T-helper 1 cell (primary cell): ENCODE measurements at places on chromosomes 5 and 9.

- no peak for DNase-seq
Observed at GRCh38 chr5:55994495-55994997, at the start of gene IL6ST. Gene IL6ST (minus strand): TSS chr5:55994963. CDS start chr5:55976278, 18,685 bp downstream.

DNA sequence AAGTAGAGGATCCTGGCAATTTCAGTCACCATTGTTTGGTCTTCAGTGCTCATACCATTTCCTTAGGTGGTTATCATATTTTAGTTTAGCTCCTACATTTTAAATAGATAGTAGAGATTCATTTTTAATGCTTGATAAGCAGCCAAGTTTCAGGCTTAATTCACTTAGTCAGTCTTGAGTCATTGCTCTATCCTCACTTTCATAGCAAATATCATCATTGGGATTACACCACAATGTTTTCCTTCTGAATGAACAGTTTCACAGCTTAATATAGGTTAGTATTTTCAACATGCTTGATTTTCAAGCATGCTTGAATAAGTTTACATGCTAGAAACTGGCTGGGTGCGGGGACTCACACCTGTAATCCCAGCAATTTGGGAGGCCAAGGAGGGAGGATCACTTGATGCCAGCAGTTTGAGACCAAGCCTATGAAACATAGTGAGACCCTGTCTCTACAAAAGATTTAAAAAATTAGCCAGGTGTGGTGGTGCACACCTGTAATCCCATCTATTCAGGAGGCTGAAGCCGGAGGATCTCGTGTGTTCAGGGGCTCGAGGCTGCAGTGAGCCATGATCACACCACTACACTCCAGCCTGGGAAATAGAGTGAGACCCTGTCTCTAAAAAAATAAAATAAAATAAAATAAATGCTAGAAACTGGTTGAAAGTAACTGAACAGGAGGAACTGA, 339.9 kb downstream of the ADGRV1 start:
- DNase-seq = no peak

- no peak for DNase-seq
Observed at GRCh38 chr9:135123773-135124134, 36.3 kb downstream of the OLFM1 start.

- no peak for DNase-seq
Observed at GRCh38 chr9:81832571-81833285, 95.5 kb upstream of the SPATA31D4 start.

- DNase-seq = no peak
Observed at GRCh38 chr5:60584304-60584703, 115.7 kb downstream of the DEPDC1B start.

DNA sequence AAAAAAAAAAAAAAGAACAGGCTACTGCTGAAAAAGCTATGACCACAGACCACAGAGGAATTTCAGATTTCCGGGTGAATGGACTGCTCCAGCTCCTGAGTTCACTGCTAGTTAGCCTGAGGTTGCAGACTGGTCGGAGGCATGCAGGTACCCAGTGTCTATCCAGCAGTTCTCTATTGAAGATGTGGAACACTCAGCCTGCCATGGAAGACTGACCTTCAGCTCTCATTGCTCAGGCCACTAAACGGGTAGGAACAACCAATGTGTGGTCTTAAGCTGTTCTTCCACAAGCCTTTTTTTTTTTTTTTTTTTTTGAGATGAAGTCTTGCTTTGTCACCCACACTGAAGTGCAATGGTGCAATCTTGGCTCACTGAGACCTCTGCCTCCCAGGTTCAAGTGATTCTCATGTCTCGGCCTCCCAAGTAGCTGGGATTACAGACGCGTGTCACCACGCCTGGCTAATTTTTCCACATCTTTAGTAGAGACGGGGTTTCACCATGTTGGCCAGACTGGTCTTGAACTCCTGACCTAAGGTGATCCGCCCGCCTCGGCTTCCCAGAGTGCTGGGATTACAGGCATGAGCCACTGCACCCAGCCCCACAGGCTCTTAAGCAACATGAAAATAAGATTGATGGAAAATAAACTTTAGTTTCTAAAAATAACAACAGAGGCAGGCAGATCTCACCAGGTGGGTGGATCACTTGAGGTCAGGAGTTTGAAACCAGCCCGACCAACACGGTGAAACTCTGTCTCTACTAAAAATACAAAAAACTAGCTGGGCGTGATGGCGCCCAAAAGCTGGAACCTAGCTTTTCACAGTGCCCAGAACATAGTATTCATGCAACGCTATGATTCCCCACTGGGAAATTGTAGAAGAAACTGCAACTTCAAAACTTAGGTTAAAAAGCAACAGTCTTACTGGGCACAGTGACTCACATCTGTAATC, 20.0 kb upstream of the NPM1 start:
- no peak for DNase-seq

DNA sequence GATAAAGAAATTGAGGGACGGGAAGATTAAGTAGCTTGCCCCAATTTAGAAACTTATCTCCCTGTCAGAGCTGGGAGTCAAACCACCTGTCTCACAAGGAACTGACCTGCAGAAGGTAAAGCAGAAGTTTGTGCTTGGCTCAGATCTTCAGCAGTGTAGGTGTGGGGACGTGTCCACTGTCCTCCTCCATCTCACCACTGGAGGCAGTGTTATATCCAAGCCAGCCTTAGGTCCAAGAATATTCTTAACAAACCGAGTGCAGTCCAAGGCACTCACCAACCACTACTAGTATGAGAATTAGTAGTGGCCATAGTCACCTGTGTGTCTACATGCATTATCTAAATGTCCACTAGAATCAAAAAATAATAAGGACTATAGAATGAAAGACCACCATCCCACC, 86.3 kb upstream of the IRX1 start:
- no peak for DNase-seq

DNA sequence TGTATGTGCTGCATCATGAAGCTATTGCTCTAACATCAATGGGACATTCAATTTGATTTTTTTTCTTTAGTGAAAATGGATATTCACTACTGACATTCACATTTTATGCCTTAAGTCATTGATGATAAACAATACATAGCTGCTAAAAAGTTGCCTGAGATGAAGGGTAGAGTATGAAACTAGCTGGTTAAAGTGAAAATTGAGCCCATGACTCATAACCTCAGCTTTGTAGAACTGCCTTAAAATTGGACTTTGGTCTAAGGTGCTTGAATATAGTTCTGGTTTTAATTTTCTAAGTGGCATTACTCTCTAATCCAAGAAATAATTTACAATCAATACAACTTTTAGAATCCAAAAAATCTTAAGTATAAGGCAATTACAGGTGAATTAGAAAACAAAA, 740.4 kb upstream of the RIOK2 start:
- DNase-seq = no peak

DNA sequence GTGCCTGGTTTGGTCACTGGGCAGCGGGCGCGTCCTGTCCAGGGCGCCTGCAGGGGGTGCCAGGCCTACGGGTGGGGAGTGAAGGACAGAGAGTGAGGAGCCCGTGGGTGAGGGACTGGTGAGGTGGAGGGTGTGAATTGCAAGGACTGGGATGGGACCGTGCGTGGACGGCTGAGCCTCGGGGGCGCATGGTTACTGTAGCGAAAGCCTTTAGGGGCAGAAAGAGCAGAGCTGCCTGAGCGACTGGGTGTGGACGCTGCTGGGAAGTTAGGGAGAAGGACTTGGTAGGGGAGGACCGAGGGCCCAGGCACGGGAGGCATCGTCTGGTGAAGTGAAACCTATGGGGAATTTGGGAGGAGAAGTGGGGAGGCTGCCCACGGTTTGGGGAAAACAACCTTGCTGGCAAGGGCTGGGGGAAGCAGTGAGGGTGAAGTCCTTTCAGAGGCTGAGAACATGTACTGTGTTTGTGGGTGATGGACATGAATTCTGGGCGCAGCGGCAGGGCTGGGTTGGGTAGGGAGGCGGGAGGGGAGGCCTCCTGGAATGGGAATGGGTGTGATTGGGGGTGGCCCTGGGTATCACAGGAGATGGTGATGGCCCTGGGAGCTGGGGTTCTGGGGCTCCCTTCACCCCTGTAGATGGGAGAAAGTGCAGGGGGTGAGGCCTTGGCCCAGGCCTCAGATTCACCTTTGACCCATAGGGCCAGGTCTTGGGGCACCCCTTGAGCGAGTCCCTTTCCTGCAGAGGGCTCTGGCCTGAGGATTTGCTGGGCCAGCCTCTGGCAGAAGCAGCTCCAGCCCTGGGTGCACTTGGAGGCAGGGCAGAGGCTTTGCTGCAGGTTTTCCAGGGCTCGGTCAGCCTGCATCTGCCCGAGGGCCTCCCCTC, 1.7 kb upstream of the TOR4A start:
- no peak for DNase-seq

DNA sequence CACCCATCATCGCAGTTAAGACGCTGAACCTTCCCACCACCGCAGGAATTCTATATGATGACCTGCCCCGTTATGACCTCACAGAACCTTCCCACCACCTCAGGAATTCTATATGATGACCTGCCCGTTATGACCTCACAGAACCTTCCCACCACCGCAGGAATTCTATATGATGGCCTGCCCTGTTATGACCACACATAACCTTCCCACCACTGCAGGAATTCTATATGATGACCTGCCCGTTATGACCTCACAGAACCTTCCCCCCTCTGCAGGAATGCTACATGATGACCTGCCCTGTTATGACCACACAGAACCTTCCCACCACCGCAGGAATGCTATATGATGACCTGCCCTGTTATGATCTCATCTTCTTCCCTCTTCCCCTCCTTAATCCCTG, 64.3 kb downstream of the IRX1 start:
- no peak for DNase-seq

- DNase-seq = no peak
Observed at GRCh38 chr9:114166614-114167572, 11.6 kb downstream of the COL27A1 start.

- DNase-seq = no peak
Observed at GRCh38 chr9:135950135-135950682, 11.0 kb downstream of the UBAC1 start.

DNA sequence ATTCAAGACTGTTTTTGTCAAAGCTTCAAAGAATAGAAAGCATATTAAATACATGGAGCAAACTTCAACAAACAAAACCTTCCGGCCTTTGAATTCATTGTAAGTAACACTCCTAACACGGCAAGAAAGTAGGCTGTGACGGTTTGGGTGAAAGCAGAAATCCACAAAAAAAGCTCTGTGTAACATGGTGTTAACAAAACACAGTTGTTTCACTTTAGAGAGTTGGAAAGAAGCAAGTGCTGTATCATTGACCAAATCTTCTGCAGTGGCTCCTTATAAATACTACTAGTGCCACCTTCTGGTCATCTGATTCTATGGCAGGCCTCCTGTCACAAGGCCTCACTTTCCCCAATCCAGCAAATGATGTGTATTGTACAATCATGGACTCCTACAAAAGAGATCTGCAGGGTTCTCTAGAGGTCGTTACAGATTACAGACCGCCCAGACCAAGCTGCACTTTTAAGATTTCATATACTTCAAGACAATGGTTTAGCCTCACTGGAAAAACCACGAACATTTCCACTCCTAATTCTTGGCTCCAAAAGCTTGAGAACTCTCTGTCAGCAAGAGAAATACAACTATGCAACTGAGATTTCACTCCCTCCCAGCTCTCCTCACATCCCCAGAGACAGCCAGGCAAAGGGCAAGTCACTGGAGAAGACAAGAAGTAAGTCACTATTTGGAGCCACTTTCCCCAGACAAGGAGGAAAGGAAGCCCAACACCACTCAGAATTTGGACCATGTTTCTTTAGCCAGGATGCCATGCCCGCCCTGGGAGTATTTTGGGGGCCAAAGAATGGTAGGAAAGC, 196.2 kb downstream of the DTWD2 start:
- no peak for DNase-seq
